ENCODE measurements at places on chromosomes 4 and X.

DNA sequence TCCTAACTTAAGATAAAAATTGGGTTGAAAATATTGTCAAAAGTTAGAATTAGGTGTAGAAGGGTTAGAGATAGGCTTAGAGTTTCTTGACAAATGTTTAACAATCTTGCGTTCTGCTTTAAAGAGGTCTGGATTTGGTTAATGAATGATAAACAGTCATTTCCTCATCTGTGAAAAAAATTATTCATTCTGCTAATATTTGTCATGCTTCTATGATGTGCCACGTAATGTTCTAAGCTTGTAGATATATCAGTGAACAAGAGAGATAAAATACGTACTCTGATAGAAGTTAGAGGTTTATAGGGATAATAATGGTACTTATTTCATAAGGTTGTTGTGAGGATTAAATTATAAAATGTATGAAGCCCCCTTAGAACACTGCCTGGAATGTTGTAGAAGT lies 443.0 kb upstream of the GALNT7 start:
- DNase-seq = peak; percentile 47

DNA sequence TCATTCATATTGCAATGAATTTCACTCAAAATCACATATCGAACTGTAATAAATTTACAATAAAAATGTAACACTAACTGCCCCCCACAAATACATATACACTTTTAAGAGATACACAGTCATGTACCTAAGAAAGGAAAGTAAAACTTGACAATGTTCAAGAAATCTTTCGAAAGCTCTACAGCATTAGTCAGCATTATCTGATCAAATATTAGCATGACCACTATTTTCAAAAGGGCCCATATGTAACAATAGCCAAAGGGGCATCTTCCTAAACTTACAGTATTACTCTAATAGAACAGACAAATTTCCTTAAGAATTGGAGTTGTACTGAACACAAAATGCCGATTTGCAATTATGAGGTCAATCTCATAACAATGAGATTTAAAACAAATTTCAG lies 51.8 kb downstream of the STX18 start:
- DNase-seq = peak; percentile 15

DNA sequence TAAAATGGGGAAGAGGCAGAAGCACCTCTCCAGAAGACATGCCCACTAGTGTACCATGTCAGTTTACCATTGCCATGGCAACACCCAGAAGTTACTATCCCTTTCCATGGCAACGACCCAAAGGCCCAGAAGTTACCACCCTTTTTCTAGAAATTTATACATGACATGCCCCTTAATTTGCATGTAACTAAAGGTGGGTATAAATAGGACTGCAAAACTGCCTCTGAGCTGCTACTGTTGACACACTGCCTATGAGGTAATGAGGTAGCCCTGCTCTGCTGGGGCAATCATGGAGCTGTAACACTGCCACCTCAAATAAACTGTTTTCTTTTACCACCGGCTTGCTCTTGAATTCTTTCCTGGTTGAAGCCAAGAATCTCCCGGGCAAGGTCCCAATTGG lies 13.9 kb upstream of the BEX4 start:
- no peak for DNase-seq

- peak; percentile 57 for DNase-seq
Observed at GRCh38 chr4:101944649-101945048, 154.1 kb downstream of the BANK1 start.

DNA sequence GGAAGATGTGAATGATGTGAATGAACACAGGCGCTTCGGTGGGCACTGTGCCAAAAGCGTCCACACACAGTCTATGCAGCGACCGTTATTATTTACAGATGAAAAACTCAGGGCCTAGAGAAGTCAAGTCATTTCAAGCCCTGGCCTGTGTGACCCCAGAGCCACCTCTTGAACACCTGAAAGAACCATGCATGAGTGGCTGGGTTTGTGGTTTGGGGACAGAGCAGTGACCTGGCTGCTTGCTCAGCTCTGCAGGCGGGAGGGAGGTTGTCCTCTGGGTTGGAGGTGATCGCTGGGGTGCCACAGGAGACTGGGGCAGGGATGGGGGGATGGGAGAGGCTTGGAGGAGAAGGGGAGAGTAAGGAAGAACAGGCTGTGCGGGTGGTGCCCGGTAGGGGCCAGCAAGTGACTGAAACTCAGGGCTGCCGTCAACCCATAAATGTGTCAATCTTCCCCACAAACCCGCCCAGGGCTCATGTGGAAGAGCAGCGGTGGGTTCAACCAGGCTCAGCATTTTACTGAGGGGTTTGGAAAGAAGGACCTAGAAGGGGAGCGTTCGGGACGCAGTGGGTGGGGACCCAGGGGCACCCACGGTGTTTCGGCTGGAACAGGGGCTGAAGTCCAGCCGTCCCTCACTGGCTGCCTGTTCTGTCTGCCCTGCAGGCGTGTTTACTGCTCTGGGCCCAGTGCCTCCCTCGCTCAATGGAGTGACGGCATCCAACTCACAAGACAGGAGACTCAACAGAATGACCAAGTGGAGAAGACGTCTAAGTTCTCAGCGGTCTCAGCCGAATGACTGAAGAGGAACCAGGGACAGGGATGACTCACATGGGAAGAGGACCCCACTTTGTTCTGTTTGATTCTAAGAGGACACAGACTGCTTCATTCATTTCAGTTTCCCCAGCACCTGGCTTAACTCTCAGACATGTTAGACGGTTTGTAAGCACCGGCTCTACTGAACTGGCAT lies 167.8 kb downstream of the AFAP1 start:
- DNase-seq = no peak

GRCh38 chr4:145656156-145656555 lies 23.8 kb upstream of the C4orf51 start:
- no peak for DNase-seq

- DNase-seq = peak; percentile 34
Observed at GRCh38 chr4:72397314-72397713, 171.7 kb downstream of the ADAMTS3 start.

DNA sequence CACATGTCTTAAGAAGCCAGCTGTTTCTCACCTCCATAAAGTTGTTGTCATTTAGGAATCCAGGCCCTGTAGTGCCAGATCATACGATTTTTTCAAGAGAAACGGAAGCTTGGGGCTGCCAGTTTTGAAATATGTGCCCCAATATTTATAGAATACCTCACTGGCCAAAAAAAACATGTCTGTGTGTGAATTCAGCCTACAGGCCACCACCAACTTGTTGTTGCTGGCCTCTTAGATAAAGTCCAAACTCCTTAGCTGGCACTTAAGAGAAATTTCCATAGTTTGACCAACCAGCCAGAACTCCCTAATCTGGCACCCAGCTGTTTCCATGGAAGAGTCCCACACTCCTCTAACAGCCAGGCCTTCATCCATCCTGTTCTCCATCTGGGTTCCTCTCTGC lies 74.1 kb downstream of the WDR19 start:
- DNase-seq = peak; percentile 34
